ENCODE measurements at places on chromosomes 1 and 21.
A peak's percentile ranks its signal among the peaks of the same experiment; 100 is the strongest.

DNA sequence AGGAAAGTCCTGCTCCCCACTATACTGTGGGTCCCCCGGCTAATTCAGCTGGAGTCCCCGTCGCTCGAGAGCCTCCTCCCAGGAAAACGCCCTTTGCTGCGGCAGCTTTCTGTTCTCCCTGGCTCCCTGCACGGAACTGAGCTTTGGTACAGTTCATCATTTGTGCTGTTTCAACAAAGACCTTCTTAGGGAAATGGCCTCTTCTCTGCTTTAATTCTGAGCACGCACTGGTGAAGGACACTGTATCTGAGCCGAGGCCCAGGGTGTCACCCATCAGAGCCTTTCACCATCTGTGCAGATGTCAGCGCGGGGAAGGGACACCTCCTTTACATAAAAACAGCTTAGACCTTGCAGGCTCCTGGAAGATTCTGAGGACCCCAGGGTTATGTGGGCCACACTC, 13.5 kb upstream of the PEX10 start:
- no peak for DNase-seq

DNA sequence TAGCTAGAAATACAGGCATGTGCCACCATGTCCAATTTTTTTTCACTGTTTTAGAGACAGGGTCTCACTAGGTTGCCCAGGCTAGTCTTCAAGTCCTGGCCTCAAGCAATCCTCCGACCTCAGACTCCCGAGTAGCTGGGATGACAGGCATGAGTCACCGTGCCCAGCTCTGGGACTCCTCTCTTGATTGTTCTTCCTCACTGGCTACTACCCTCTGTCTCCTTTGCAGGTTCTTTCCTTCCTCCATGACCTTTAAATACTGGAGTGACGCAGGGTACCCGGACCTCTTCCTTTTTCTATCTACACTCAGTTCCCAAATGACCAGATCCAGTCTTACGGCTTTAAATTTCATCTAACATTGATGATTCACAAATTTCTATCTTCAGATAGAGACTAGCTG, 34.9 kb downstream of the ASH1L start:
- DNase-seq: no peak

DNA sequence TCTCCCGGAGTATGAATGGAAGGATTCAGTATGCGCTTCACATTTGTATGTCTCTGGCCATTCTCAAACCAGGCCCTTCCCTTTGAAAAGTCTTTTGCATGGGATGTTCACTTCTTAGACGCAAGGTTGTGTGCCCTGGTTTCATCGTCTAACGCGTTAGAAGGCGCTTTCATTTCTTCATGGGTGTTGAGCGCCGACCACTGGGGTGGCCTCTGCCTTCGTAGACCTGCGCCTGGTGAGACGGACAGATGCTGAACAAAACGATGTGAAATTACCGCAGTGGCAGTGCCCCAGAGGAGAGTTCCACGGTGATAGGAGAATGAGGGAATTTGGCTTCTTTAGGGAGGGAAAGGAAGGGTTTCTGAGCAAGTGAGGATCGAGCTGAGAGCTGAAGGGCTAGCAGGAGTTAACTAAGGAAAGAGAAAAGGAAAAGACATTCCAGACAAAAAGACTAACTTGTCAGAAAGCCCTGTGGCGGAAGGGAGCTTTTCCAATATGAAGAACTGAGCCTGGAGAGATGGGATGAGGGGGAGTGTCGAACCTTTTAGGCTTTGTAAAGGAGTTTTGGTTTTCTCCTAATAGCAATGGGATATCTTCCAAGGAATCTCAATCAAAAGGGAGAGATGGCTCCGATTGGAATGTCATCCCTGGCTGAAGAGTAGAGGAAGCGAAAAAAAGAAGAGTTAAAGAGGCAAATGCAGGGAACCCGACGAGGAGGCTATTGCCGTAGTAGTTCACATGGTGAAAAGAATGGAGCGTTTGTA, 951 bp downstream of the GGPS1 start:
- DNase-seq: no peak

GRCh38 chr1:41704196-41704595, 214.5 kb downstream of the HIVEP3 start:
- DNase-seq: no peak

- no peak for DNase-seq
Observed at GRCh38 chr1:246450611-246451251, 56.3 kb downstream of the SMYD3 start.

GRCh38 chr1:232904566-232904965, 45.8 kb upstream of the NTPCR start:
- peak; percentile 40 for DNase-seq

DNA sequence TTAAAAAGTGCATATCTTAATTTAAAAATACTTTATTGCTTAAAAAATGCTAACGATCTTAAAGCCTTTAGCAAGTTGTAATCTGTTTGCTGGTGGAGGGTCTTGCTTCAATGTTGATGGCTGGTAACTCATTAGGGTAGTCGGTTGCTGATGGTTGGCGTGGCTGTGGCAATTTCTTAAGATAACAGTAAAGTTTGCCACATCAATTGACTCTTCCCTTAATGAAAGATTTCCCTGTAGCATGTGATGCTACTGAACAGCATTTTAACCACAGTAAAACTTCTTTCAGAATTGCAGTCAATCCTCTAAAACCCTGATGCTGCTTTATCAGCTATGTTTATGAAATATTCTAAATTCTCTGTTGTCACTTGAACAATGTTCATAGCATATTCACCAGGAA, 6.8 kb upstream of the SAMD13 start:
- no peak for DNase-seq

- no peak for DNase-seq
Observed at GRCh38 chr1:153976819-153977249, 640 bp downstream of the JTB start.

GRCh38 chr21:39863111-39863510, 4.1 kb upstream of the PCP4 start:
- no peak for DNase-seq

GRCh38 chr1:61287734-61288133, 205.4 kb downstream of the NFIA start:
- DNase-seq: peak; percentile 54

GRCh38 chr1:248183996-248184395, 9.4 kb downstream of the OR2M2 start:
- DNase-seq: no peak

DNA sequence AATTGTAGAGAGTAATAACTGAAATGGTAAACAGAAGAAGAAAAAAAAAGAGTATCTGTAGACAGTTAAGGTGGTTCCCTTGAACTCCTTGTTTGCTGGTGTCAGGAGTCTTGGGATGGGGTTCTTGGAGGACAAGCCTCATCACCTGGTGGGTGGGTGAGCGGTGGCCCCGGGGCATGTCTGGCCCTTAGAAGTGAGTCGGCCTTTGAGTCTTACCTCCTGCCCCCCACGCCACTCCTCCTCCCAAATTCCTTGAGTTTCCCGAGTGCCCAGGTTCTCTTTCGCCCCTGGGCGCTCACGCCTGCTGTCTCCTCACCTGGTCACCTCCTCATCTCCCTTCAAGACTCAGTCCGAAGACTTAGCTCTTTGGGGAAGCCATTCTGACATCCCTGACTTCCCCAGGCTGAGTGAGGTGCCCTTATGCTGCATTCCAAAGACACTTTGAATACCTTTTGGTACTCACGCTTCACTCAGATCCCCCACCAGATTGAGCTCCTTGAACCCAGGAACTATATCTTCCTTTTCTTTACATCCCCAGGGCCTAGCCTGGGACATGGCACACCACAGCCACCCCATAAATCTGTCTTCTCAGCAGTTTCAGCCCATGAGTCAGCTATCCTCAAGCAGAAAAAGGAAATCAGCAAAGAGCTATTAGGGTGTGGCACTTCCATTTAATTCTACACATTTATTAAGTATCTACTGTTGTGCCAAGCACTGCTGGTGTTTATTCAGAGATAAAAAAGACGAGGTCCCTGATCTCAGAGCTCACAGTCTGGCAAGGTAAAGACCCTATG, 13.5 kb upstream of the IKBKE start:
- DNase-seq: no peak

- DNase-seq: peak; percentile 53
Observed at GRCh38 chr1:173190101-173190936, 16.8 kb downstream of the TNFSF4 start.

DNA sequence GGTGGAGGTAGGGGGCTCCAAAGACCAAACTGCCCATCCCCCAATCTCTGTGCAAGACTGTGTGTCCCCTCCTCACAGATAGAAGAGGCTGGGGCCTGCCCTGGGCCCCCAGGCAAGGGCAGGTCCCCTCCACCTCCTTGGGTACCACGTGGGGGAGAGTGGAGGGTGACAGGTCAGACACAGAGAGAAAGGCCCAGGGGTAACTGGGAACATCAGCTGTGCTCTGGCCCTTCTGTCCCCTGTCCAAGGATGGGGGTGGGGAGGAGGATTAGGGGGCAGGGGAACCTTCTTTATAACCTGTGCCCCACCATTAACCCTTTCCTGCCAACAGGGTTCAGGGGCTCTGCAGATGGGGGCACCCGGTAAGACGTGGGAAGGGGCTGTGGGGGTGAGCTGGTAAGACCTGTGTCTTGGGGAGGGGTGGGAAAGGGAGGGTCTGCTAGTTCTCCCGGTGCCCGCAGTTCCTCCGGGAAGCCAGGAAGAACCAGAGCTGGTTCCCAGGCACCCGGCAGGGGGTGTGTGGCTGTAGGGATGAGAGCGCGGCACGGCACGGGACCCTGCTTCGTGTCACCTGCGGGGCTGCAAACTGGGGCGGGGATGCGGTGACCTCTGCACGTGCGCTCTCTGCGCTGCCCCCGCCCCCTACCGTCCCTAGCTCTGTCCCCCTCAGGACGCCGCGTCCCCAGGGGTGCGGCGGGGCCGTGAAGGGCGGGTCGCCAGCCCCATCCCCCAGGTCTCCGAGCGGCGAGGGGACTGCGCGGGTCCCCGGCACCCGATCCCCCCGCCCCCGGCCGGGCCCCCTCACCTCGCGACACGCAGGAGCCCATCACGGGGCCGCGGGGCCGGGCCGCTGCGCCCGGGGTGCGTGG, 601 bp downstream of the FAM131C start:
- DNase-seq: no peak

DNA sequence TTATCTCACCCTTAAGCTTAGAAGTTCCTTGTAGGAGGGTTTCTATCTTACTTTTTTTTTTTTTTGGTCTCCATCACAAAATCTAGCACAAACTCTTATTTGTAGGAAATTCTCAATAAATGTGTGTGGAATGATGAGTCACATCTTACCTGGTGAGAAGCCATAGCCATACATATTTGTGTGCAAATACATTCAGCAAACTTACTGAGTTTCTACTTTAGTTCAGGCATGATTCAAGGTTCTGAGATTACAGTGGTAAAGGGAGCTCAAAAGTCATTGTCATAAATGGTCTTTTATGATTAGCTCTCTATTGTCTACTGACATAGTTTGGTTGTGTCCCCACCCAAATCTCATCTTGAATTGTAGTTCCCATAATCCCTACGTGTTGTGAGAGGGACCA, 193.1 kb upstream of the UBE2U start:
- no peak for DNase-seq

DNA sequence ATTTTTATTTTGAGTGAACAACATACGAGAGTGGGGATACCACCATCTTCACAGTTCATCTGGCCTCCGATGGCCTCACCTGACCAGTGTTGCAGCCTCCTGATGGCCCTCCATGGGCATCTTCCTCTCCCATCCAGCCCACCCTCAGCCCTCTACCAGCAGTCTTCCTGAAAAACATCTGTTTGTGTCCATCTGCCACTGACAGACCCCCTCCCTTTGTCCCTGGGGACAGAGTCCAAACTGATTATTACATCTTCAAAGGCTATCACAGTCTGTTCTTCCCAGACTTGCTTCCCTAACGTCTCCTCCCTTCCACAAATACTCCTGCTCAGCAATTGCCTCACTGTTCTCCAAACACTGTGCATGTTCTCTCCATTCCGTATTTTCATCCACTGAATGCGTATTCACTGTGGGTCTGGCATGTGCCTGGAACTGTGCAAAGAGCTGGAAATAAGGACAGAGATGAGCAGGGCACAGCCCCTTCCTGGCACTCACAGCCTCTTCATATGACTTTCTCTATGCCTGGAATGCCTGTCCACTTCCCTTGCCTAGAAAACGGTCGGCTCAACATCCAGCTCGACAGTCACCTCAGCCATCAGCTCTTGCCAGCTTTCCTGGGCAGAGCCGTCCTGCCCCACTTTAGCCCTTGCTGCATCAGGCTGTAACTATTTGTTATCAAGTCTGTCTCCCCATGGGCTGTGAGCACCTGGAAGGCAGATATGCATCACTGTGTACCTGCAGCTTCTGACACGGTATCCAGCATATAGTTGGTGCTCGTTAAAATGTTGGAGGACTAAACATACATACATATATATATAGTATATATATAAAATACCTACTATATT, 8.3 kb upstream of the ATF3 start:
- no peak for DNase-seq

- no peak for DNase-seq
Observed at GRCh38 chr1:157653494-157653873, 47.1 kb downstream of the FCRL3 start.

DNA sequence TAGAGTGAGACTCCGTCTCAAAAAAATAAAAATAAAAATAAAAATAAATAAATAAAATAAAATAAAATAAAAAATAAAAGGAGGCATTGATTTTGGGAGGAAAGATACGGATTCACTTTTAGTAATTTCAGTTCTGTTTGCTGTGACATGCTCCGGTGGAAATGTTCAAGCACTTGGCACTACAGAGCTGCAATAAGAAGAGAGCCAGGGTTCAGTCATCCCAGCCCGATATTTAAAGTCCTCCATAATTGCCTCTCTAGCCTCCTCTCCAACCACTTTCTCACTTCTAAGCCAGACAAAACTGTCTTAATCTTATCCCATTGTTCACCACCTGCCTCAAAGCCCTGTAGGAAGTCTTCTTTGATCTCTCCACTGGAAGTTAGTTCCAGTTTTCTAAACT, 55.0 kb upstream of the MACF1 start:
- no peak for DNase-seq

- DNase-seq: no peak
Observed at GRCh38 chr1:45518910-45519309, 2.8 kb downstream of the PRDX1 start.

GRCh38 chr1:116516631-116517030, 54.2 kb downstream of the CD58 start:
- DNase-seq: no peak

DNA sequence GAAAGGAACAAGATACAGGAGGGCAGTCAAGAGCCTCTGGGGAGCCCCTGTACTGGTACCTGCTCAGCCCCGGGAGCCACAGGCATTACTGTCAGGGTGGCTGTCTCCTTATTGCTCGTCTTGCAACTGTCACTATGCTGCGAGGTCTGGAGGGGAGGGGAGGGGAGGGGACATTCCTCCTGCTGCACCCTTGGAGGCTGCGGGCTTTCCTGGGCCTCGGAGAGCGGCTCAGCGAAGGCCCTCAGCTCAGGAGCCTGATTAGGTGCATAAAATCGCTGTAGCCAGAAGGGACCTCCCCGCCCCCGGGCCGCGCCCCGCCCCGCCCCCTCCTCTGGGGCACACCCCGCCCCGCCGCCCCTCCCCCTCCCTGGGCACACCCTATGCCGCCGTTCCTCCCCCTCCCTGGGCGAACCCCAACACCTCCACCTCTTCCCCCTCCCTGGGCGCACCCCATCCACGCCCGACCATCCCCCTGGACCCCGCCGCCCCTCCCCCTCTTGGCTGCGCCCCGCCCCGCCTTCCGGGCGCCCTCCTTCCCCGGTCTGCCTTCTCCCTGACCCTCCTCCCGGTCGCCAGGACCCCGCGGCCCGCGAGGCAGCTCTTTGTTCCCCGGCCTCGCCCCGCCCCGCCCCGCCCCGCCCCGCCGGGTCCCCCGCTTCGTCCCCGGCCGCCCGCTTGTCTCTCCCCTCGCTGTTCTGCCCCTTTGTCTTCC, 35.5 kb downstream of the CACHD1 start:
- DNase-seq: no peak

Data from stromal cell of bone marrow (primary cell).